ENCODE measurements at places on chromosomes 2 and 18.

DNA sequence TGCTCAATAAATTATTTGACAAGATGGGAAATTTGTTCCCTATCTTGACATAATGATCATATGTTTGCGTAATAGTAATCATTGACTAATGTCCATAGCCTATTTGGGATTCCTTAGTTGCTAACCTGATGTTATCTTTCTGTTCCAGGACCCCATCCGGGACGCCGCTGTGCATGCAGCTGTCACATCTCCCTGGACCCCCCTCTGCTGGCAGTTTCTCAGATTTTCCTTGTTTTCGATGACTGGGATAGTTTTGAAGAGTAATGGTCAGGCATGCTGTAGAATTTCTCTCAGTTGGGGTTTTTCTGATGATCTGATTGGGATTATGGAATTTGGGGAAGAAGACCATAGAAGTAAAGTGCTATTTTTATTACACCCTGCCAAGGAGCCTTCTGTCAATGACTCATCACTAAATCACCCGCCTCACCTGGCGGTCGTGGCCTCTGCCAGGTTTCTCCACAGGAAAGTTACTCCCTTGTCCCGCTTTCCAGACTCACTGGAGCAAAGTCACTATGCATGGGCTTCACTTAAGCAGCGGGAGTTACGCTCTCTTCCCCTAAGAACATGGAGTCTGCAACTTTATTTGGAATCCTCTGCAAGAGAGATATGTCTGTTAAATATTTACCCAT is 19.9 kb upstream of the TMEM18 start:
- DNase-seq: no peak

DNA sequence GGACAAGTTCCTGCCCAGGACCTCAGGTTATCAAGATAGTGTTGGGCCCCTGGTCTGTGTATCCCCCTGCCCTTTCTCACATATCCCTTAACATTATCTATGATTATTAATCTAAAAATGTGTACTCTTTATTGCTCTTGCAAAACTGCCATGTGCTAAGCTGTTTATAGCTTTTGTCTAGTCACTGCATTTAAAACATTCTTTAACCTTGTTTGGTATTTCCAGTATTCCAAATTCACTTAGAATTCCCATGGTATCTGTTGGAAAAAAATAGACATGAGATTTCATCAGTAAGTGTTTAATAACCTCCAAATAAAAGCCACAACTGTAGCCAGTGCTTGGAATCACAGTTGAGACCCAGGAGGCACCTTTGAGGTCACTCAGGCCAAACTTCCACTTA is 16.2 kb upstream of the GLS start:
- no peak for DNase-seq

DNA sequence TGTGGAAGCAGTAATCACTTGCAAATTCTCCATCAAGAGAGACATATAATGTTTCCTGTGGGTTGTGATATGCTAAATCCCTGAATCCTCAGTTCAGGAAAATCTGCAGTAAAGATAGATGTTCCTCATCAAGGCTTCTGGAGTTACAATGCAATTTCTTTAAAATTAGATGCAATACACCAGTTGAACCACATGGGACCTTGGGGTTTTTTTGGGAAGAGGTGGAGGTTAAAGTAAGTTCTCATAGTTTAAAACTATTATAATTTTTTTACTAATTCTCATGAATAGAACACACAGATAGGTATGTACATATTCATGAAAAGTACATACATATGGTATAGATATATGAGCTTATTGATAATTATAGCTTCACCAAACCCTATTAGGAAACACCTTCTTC is 496.2 kb downstream of the SATB2 start:
- DNase-seq: no peak

GRCh38 chr2:207337234-207338219 is 171.8 kb upstream of the KLF7 start:
- no peak for DNase-seq
